ENCODE measurements at places on chromosomes 7 and 10. TPM values are rescaled to one million over a fixed set of nuclear protein-coding genes. Genes with fewer than 3 reads are reported as not detected.

Gene ST8SIA6
- 0.03 TPM for total RNA-seq

Gene C7orf33
- total RNA-seq, result not detected

- DNase-seq, result no peak
Observed at GRCh38 chr10:100788002-100788903, 42.9 kb downstream of the PAX2 start.

Gene ANKRD7
- total RNA-seq, result 0.74 TPM

GRCh38 chr7:30155481-30155880 lies 20.7 kb downstream of the MTURN start:
- no peak for DNase-seq

Gene ACTA2
- 23.6 TPM for total RNA-seq

Gene EBLN1
- not detected for total RNA-seq

Measured in HT1080 (cell line).